ENCODE measurements at places on chromosomes 12 and 14.

DNA sequence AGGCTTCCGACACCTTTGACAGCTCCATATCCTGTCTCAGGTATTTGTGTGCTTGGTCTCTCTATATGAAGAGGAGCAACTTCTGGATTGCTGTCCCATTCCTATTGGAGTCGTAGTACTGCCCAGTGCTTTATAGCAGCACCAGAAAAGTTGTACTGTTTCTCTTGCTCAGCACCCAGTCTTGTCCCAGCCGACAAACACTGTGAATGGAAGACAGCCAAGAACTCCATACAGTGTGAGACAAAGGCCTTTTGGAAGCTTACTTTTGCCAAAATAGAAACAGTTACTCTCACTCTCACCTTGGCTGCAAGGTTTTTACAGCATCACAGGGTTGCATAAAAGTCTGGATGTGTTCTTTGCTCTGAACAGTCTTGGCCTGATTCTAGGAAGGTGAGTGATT lies 105.3 kb downstream of the TGFB3 start:
- no peak for DNase-seq

DNA sequence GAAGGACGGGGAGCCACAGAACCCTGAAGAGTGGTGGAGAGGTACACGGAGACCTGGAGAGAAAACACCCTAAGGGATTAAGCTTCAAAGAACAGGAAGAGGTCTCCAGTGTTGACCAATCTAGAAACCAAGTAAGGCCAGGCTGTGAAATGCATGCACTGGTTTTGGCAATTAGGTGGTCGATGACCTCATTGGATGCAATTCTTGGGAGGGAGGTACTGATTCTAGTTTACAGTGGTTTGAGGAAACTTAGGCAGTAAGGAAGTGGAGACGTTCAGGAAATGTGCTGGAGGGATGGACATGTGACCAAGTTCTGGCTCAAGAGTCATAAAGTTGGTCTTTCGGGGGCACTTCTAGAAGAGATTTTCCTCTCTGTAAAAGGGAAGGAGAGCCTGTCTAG lies 91.3 kb upstream of the CEP83 start:
- DNase-seq: no peak

DNA sequence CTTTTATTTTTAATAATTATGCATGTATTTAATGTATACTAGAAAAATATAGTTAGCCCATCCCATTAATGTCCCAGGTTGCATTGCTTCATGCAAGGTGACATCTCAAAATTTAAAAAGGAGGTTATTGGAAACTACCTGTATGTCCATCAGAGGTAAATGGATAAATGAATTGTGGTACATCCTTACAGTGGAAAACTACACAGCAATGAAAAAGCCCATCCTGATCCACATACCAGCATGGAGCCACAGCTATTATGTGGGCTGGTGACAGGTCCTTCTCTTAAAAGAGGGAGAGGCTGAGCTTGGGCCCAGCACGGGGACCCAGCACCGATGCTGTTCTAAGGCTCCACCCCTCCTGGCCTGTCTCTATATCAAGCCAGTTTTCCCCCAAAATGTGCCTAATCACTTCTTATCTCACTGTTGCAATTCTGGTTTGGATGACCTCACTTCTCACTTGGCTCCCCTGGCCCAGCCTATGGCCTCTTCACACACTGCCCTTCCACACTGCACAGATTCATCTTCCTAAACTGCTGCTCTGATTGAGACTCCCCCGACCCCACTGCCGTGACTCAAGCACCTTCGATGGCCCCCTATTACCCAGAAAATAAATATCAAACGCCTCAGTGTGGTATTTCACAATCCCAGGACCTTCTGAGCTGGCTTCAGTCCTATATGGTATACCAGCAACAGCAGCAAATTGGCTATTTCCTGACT lies 97.1 kb upstream of the NCOR2 start:
- no peak for DNase-seq

- DNase-seq: no peak
Measured at GRCh38 chr14:81302638-81303037, 81.9 kb upstream of the GTF2A1 start.

- DNase-seq: no peak
Measured at GRCh38 chr14:77161011-77161410, 19.4 kb upstream of the ZDHHC22 start.

DNA sequence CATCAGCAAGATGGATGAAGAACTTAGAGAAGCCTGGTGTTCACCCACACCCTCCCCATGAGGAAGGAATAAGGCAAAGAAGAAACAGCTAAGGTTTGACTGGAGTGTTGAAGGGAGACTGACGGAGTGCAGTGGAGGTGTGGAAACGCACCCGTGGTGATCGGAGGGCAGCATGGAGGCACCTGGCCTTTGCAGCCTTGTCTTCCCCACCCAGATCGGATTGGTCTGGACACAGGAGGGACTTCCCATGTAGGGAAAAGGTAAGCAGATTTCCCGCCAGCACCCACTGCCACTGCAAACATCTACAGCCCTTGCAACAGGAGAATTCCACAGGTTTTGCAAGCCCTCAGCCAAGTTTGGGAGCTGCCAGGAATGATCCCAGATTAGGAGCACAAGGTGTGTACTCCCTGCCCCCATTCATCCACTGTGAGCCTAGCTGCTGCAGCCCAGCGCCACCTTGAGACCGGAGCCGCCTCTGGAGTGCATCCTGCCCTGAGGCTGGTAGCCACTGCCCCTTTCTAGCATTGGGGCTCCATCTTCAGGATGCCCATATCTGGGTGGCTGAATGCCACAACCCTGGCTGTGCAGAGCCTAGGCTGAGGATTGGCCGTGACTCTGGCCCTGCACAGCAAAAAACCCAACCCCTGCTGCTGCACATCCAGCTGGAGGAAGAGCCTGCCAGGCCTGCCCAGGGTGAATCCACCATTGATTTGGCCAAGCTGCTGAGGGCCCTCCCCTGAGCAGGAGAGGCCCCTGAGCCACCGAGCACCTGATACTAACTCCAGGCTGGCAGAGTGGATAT lies 411.1 kb downstream of the TMEM121 start:
- DNase-seq: no peak

DNA sequence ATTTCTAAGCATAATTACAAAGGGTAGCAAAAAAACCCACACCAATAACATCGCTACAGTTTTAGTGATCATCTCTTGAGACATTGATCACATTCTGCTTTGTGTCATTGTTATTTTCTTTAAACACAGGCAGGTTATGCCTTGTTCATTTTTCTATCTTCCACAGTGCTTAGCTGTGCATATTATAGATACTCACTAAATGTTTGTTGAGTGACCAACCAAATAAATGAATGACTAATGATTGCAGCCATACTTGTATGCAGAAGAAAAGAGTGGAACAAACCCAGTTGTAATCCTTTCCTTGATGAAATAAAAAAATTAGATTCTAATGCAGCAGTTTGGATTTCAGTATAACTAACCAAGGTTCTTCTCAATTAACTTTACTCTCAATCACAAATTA lies 81.0 kb upstream of the RASSF8 start:
- no peak for DNase-seq
